ENCODE measurements at places on chromosomes 7 and 10.

DNA sequence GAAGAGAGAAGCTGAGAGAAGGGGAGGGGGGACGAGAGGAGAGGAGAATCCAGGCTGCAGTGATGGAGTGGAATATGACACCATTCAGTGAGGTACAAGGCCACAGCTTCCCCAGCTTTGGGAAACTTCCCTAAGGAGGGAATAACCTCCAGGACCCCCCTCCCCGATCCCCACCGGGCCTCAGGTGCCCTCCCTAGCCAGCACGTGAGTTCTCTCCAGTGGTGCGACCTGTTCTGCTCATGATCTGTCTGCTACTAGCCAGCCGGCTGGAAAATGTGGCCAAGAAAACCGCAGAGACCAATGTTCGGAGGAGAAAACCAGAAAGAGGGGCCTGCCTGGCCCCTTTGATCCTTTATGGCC lies 39.9 kb upstream of the AGK start:
- DNase-seq: no peak

- no peak for DNase-seq
Observed at GRCh38 chr10:95941115-95941514, 33.3 kb downstream of the CC2D2B start.

- no peak for DNase-seq
Observed at GRCh38 chr7:50406935-50407334, 43.2 kb downstream of the FIGNL1 start.

DNA sequence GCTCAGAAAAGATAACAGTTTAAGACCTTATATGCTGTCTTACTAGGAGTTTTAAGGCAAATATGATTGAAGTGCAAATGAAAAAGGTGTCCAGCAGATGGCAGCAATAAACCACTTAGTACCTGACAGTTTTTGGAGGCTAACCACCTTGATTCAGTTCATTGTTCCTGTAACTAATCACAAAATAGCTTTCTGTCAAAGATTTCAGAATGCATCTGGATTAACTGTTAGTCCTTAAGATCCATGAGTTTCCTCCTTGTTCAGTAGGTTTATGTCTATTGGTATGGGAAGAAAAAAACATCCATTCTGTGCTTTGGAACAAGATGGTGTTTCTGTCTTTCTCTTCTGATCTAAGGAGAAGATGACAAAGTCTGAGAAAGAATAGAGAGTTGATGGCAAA lies 46.6 kb downstream of the CCSER2 start:
- peak; percentile 62 for DNase-seq

Measured in Panc1 (cell line).